Hypothalamus (tissue), 51 donors: ENCODE measurements at places on chromosomes 13 and 19.

GRCh38 chr13:36046672-36047071, 84.5 kb downstream of the DCLK1 start:
- no peak for DNase-seq

GRCh38 chr19:35178701-35179100, 24.2 kb downstream of the FXYD5 start:
- DNase-seq: no peak

DNA sequence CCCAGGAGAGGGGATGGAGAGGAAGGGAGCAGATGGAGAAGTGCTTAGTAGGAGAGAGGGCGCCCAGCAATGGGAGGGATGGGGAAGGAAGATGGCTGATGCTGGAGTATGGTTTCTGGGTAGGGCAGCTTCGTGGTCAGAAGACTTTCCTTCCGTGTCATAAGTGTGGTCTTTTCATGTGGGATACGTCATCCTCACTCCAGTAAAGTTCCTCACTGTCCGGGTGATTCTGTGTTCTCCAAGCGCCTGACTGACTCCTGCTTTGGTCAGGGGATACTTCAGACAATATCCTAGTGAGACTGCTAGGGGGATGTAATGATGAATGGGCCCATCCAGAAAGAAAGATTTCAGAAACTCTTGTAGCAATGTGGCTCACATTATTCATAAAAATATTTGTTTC, 3.9 kb upstream of the OR10H3 start:
- no peak for DNase-seq

GRCh38 chr13:47843005-47843404, 158.1 kb downstream of the SUCLA2 start:
- DNase-seq: no peak

DNA sequence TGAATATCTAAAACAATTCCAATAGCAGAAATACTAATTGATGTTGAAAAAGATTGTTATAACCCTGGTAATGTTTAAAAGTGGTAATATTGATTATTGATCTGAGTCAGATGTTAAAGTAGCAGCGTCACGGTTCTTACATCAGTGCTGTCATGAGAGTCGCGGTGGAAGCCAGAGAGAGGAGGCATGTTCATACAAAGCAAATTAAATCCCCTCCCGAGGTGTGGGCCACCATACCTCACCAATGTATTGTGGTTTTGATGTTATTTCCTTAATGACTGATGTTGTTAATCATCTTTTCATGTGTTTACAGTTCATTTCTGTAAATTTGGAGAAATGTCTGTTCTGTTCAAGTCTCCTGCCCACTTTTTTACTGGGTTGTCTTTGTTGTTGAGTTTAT, 11.2 kb downstream of the ZNF317 start:
- DNase-seq: no peak

GRCh38 chr13:59038824-59039223, 1124.9 kb downstream of the DIAPH3 start:
- no peak for DNase-seq

- DNase-seq: no peak
Observed at GRCh38 chr13:99191900-99192399, 8.7 kb upstream of the UBAC2 start.

DNA sequence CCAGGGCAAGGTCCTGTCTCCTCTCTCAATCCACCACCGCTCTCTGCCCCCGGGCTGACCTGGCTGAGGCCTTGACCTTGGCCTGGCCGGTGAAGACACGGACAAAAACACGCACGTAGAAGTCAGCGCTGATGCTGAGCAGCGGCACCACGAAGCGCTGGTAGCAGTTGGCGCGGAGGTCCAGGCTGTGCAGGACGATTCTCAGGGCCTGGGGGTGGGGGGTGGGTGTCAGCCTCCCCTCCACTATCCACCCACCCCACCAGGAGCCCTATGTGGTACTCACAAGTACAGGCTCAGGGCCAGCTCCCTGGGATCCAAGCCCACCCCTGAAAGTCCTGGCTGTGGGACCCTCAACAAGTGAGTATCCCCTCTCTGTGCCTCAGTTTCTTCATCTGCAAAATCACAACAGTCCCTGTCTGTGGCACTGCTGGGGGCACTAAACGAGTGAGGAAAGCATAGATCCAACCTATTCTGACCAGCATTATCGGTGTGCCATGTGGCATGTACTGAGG, 6.4 kb downstream of the TRMT1 start:
- no peak for DNase-seq

GRCh38 chr19:46718157-46718933, 1.4 kb upstream of the PRKD2 start:
- no peak for DNase-seq

DNA sequence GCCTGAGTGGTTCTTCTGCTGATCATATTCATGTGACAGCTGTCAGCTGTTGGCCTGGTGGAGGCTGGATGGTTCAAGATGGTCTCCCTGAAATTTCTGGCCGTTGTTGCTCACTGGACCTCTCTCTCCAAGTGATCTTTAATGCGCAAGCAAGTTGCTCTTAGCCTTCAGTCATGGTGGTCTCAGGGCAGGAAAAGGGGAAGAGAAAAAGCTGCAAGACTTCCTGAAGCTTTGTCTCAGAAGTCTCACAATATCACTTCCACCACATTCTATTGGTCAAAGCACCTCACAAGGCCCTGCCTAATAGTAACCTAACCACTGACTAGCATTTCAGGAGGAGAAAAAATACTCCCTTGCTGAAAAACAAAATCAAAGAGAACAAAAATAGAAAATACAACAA, 1.6 kb upstream of the ZNF567 start:
- DNase-seq: no peak

GRCh38 chr19:11551603-11552235, 7.3 kb downstream of the ELOF1 start:
- no peak for DNase-seq

DNA sequence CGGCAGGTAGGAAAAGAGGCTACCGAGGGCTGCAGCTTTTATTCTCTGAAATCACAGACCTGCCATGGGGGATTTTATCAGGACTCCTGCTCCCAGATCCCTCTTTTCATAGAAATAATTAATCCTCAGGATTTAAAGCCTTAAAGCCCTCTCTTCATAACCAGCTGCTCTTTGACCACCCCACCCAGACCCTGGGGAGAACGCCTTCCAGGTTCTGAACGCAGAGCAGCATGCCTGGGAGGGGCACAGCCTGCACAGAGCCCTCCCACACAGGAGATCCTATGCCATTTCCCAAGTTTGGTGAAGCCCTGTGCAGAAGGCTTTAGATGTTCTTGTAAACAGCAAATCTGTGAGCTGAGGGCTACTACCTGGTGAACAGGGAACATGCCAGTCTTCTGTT, 91.1 kb downstream of the STOML3 start:
- DNase-seq: no peak

DNA sequence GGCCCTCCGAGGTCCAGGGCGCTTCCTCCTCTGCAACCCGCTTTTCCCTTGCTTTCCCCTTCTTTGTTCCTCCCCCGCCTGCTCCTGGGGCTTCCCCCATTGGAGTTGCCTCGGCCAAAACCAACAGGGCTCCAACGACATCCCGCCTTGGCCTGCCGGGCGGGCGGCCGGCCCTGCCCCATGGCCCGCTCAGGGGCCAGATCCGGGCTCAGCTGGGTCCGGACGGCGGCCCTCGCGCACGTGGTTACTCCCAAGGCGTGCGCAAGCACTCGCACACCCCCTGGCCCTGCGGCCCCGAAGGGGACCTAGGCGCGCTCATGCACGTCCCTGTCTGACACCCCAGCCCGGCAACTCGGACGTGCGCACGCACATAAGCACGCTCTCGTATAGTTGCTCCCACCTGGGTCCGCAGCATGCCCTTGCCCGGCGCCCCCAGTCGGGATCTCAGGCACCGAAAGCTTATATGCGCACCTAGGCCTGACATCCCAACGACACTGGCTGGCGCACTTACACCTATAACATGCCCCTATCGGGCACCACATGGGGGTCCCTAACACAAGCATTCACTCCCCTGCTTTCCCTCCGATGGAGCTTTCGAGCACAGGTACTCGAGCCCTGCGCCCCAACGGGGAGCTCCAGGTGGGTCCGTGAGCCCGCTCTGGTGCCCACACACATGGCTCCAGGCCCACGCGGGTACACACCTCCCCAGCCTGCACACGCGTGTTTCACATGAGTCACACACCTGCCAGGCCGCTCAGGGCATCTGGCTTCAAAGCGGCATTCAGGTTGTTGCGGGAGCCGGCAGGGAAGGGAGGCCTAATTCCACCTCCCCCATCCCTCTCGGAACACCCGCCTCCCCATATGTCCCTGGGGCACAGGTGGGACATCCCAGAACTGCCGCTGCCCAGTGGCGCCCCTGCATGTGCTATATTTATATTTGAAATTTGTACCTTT, 15.0 kb downstream of the NFIX start:
- DNase-seq: no peak

GRCh38 chr19:50819636-50820035, 4.0 kb downstream of the KLK1 start:
- no peak for DNase-seq

- DNase-seq: no peak
Observed at GRCh38 chr13:67184247-67184646, 45.9 kb downstream of the PCDH9 start.

DNA sequence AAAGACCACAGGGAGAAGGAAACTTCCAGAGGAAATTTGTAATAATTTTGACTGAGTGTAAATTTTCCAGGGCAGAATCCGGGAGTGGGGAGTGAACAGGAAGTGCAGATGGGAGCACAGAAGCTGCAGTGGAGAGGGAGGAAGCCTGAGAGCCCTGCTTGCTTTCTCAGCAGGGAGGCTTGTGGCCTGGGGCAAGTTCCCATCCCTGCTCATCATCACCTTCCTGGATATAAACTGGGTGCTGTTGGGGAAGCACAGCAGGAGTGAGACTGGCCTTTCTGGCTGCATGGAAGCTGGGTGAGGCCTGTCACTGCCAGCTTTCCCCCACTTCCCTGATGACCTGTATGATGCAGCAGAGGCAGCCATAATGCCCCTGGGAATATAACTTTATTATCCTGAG, 532.9 kb downstream of the SLITRK6 start:
- DNase-seq: no peak

GRCh38 chr13:34335014-34336007, 517.4 kb downstream of the RFC3 start:
- no peak for DNase-seq

DNA sequence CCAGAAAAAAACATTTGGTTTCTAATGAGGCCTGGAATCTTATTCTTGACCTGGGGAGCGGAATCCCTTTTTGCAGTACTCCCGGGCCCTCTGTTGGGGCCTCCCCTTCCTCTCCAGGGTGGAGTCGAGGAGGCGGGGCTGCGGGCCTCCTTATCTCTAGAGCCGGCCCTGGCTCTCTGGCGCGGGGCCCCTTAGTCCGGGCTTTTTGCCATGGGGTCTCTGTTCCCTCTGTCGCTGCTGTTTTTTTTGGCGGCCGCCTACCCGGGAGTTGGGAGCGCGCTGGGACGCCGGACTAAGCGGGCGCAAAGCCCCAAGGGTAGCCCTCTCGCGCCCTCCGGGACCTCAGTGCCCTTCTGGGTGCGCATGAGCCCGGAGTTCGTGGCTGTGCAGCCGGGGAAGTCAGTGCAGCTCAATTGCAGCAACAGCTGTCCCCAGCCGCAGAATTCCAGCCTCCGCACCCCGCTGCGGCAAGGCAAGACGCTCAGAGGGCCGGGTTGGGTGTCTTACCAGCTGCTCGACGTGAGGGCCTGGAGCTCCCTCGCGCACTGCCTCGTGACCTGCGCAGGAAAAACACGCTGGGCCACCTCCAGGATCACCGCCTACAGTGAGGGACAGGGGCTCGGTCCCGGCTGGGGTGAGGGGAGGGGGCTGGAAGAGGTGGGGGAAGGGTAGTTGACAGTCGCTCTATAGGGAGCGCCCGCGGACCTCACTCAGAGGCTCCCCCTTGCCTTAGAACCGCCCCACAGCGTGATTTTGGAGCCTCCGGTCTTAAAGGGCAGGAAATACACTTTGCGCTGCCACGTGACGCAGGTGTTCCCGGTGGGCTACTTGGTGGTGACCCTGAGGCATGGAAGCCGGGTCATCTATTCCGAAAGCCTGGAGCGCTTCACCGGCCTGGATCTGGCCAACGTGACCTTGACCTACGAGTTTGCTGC, at the start of gene ICAM4:
Gene ICAM4, plus strand, starts transcription at position 153 of the 935 bp plus-strand sequence. Its CDS starts 58 bp downstream, at position 211.
- DNase-seq: no peak
